ENCODE measurements at places on chromosomes 6 and 20.

DNA sequence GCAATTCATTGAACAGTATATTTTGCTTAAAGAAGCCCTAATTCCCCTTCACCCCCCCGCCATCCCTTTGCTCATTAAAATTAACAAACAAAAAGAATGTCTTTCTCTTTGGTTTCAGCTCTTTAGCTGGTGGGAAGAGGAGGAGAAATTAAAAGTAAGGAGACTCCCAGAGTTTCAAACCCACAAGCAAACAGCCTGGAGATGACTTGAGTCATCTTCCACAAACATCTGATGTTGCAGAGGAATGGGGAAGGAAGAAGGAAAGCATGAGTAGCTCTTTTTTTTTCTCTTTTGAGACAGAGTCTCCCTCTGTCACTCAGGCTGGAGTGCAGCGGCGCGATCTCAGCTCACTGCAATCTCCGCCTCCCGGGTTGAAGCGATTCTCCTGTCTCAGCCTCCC is 189.6 kb downstream of the ADAT2 start:
- DNase-seq = no peak

GRCh38 chr6:120410586-120410985 is 923.7 kb downstream of the TBC1D32 start:
- DNase-seq = no peak

DNA sequence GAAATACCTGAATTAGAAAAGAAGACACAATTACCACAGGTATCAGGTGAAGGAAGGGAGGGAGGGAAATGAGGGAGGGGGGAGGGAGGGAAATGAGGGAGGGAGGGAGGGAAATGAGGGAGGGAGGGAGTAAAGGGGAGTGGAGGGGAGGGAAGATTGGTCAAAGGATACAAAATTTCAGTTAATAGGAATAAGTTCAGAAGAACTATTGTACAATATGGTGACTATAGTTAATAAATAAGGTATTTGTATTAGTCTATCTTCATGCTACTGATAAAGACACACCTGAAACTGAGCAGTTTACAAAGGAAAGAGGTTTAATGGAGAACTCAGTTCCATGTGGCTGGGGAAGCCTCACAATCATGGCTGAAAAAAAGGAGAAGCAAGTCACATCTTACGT is 185.7 kb downstream of the EYA2 start:
- DNase-seq = no peak

DNA sequence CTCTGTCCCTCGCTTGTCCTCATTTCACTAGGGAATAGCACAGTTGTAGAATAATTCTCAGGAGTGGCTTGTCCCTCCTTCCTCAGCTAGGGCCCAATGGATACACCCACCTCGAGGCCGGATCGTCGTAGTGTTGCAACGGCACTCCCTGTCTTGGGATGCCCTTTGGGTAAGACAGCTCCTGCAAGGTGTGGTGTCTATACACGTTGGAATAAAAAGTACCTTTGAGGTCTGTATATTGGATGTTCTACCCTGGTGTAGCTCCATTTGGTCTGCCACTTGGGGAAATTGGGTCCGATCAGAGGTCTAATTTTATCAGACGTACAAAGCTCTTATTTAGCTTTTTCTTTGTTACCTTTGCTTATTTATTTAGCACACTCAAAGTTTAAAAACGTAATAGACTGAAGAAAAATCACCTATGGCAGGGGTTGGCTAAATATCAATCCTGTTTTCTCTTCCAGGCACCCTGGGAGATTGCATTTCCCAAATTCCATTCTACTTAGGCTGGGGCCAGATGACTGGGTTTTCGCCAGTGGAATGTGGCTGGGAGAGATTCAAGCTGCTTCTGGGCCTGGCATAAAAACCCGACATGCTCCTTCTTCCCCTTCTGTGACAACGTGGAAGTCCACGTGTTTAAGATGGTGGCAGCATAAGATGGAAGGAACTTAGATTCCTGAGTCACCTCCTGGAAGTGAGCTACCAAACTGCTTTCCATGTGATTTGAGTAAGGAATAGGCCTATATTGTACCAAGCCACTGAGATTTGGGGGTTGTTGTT is 82.3 kb upstream of the CD83 start:
- no peak for DNase-seq

DNA sequence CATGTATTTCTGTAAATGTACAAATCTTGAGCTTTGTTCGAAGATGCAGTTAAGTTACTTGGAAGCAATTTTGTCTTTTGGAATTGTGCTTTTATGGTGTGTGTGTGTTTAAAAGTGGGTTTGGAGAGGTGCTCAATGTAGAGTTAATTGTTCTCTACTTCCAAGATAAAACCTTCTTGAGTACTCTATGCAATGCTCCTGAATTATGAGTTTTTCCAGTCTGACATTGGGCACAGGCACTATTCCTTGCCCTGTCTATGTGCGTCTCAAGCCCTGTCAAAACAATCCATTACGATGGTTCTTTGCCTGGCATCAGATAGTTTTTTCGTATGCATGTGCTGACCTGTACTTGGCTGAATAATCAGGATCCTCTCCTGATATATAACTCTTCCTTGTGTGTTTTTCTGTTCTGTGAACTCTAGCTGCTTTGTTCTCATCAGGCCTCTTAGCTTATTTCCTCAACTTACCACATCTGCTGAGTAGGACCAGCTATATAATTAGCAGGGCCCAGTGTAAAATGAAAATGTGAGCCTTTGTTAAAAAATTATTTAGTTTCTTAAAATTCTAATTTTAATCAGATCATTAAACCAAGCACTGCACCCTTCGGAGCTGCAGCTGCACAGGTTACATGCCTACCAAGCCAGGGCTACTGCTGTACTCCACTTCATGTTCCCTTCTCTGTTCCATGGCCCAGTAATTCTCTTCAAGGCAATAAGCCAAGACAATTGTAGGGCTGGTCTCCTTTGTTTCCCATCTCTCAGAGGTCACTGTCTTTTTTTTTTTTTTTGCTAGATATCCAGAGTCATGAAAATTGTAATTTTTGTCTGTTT is 160.1 kb downstream of the ZFAND3 start:
- no peak for DNase-seq

DNA sequence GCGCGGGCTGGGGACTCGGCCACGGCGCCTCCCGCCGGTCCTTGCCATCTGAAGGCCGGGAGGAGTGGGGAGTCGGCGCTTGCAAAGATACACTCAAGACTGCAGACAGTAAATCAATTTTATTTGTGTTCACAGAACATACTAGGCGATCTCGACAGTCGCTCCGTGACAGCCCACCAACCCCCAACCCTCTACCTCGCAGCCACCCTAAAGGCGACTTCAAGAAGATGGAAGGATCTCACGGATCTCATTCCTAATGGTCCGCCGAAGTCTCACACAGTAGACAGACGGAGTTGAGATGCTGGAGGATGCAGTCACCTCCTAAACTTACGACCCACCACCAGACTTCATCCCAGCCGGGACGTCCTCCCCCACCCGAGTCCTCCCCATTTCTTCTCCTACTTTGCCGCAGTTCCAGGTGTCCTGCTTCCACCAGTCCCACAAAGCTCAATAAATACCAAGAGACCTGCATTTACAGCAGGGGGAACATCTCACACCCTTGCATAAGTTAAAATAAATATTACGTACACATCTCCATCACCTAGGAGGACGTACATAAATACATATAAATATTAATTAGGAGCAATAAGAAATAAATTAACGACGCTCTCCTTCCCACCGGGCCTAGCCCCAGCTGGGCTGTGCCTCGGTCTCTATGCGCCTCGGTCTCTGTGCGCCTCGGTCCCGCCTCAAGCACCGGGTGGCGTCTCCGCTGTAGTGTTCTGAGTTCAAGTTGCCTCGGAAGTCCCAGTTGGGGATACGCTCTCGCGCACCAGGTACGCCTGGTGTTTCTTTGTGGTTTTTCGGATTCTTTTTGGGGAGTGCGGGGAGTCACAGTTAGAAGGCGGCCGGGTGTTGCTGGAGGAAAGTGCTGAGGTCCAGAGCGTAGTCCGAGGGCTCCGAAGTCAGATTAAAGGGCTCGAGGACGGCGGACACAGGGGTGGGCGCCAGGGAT is 889 bp upstream of the FLOT1 start:
- DNase-seq = no peak

- no peak for DNase-seq
These were observed 38.9 kb downstream of the ORC3 start for GRCh38 chr6:87628881-87629280.

DNA sequence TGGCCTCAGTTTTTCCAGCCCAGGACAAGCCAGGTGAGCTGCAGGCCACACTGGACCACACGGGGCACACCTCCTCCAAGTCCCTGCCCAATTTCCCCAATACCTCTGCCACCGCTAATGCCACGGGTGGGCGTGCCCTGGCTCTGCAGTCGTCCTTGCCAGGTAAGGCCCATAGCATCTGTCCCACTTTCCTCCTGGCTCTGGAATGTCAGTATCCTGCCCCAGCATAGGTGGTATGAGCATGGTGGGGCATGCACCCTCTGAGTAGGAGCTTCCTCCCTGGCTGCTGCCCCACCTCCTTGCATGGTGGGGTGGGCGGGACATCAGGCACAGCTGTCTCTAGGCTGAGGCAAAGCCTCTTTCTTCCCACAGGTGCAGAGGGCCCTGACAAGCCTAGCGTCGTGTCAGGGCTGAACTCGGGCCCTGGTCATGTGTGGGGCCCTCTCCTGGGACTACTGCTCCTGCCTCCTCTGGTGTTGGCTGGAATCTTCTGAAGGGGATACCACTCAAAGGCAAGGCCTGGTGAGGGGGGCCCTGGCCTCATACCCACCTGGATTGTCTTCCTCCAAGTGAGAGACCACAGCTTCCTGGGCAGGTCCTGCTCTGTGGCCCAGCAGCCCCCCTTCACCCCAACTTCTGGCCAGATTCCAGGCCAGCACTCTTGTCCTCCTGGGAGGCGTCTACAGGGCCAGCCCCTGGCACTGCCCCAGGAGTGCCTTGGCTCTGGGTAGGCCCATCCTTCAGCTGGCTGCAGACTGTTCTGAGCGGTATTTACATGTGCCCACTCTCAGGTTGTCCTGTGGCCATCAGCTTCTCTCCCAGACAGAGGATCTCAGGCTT is 9.1 kb downstream of the PI16 start:
- no peak for DNase-seq

- DNase-seq = no peak
These were observed 340.6 kb upstream of the KHDRBS2 start for GRCh38 chr6:62626661-62627060.

DNA sequence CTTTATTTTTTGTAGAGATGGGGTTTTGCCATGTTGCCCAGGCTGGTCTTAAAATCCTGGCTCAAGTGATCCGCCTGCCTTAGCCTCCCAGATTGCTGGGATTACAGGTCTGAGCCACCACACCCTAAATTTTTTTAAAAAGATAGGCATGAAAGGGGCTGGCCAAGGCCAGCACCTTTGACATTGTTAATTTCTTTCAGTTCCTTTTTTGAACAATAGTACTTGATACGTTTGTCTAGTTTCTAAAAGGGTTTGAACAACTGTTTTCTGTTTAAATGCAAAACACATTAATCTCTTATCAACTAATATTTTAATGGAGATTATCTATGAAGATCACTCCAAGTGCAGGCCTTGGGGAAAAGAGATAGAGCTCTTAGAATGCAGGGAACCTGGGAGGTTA is 37.6 kb upstream of the PTPRK start:
- no peak for DNase-seq

DNA sequence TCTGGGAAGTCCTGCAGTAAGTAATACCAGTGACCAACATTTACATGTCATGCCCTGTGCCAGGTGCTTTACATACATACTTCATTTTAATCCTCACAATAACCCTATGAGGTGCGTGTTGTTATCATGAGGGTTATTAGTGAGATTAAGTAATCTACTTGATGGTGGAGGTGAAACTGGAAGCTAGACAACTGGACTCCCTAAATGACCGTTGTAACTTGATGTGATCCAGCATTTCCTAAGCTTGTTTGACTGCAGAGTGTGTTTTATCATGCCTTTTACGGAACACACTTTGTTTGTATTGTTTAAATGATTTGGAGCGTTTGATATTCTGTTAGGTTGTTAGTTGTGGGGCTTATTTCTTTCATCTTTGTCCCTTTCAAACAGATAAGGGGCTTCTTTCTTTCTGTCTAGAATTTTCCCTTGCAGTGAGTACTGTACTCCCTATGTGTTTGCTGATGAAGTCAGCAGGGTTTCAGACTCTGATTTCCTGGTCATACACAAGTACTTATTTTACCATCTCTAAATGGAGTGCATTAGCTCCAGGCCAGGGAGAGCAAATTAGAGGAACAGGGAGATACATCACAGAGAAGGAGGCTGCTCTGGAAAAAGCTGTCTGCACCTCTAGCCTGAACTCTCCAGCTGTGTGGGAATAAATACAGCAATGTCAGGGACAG is 29.7 kb downstream of the CHMP4B start:
- DNase-seq = no peak

- no peak for DNase-seq
These were observed 11.2 kb downstream of the MUCL3 start for GRCh38 chr6:30951907-30952469.

- no peak for DNase-seq
These were observed 12.5 kb downstream of the SIRT5 start for GRCh38 chr6:13586603-13587542.

GRCh38 chr6:44235891-44236516 is 10.9 kb upstream of the HSP90AB1 start:
- no peak for DNase-seq

DNA sequence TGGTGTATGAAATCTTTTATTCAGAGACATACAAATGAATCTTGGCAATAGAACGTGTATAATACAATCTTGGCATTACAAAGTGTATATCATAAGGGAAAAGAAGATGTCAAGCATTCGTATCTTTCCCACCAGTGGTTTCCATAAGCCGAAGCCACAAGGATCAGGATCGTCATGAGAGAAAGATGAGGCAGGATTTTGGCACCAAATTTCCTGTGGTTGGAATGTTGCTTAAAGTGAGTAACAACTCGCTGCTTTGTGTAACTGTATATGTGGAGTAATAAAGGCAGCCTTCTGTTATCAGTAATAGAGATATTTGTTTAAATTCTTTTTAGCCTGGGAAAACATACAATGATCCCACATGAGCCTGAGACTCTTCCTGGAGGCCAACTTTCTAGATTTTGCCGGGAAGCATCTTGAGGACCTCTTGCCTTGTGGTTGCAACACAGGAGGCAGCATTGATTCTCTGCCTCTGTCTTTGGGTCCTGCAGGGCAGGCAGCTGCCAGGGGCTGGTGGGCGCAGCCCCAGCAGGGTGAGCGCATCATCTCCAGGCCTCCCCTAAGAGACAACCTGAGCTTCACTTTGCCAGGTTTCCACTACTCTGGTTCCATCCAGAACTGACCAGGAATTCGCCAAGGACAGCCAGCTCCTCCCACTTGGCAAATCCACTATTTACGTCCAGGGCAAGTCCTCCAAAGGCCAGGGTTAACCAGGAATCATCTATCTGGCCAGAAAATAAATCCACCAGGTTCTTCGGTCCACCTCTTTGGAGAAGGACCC is 230.9 kb upstream of the SULF2 start:
- no peak for DNase-seq

Data from activated T-cell treated with anti-CD3 and anti-CD28 coated beads for 48 hours (primary cell).